ELR (cell line): ENCODE measurements at places on chromosomes 11 and 22.

DNA sequence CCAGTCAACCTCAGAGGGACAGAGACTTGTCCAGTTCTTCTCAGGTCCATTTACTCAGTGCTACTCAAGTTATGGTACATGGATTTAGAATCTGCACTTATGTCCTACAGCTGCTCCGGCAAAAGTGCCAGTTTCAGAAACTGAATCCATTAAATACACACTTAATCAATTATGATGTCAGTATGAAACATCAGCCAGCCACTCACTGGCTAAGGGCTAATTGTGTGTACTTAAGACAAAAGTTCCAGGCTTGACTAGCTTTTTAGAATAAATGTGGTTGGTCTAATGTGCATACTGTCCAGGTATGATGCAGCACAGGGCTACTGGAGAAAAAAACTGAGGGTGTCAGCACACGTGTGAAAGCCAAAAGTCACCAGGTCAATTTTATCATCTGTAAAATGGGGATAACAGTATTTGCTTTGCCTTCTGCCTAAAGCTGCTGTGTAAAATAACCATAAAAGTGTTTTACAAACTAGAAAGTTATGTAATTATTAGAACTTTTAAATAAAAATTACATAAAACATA, 55.4 kb upstream of the CYP2D6 start:
- no peak for DNase-seq

GRCh38 chr22:42372976-42373375, 59.2 kb downstream of the NFAM1 start:
- no peak for DNase-seq

- DNase-seq = no peak
These were observed 8.8 kb downstream of the RBM14 start for GRCh38 chr11:66625041-66625751.

DNA sequence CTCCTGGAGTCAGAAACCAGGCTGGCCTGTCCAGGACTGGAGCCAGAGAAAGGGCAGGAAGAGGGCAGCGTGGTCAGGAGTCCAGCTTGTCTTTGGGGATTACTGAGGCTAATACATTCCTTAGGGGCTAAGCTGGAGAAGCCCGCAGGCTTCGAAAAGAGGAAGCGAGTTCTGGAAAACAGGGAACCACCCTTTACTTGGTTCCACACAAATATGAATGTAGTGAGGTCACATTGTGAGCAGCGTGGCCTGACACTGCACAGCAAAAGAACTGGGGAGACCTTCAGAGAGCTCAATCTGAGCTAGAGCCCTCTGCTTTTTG, 132.3 kb downstream of the CEP164 start:
- DNase-seq = no peak

- no peak for DNase-seq
These were observed 718.8 kb upstream of the ARHGAP42 start for GRCh38 chr11:99968336-99968735.

- DNase-seq = peak; percentile 58
These were observed 2.1 kb downstream of the PAMR1 start for GRCh38 chr11:35523331-35523768.

DNA sequence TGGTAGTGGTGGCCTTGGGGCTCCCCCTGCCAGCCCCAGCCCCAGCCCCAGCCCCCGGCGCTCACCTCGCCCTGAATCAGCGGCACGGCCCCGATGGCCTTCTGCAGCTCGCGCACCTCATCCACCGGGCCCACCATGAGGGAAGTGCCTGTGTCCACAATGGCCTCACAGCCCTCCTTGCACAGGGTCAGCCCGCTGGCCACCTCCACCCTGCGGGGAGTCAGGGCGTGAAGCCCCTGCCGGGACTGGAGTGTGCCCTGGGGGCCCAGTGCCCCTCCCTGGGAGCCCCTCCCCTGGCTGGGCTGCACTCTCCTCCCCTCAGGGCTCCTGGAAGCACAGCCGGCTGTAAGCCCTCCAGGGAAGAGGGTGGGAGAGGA, 3.5 kb upstream of the IFITM10 start:
- DNase-seq = no peak

DNA sequence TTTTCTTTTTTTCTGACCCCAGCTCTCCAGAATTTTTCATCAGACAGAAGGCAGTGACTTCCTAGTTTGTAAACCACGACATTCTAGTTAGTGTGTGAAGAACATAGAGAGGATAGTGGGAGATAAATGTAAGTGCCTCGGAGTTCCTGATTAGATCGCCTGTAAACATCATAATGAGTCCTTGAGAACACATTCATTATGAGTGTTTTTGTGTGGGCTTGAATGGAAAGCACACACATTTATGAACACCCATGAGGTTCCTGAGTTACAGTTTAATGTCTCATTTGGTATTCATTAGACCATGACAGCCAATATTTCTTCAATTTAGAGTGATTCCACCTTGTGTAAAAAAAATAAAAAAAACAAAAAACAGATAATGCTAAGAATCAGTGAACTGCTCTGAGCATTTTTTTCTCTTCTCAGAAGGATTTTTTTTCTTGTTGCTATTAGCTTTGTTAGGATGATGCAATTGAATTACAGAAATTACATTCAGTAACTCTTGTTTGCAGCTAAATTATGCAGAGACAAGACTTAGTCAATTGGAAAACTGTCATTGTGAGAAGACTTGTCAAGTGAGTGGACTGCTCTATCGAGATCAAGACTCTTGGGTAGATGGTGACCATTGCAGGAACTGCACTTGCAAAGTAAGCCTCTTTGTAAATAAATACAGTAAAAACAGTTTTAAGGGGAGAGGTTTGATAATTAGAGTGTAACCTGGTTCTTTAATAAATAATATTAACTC, 257.6 kb downstream of the NELL1 start:
- DNase-seq = no peak

DNA sequence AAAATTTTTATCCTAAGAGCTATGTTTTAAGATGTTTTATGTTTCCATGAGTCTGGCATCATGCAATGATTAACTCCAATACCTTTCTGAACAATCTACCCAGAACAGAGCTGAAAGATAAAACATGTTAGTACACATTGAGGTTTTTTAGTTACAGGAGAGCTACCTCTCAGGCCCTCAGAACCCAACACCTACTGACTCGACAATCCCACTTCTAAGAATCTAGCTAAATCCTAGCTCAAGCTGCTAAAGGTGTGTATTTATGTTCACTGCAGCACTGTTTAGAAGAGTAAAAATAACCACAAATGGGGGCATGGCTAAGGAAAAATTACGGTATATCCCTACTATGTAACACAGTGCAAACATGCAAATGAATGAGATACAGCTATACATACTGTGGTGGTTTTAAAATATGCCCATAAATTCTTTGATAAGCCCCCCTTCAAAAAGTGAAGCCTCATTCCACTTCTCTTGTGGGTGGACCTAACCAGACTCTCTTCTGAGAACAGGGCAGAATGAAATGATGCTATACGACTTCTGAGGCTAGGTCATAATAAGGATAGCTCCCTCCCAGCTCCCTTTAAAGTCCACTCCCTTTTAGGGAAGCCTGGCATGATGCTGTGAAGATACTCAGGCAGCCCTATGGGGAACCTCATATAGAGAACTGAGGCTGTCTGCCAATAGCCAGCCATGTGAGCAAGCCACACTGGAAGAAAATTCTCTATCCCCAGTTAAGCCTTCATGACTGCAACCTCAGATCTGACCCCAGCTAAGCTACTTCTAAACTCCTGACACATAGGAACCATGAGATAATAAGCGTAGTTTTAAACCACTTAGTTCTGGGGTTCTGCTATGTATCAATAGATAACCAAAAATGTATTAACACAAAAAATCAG, 29.5 kb downstream of the TMEM123 start:
- no peak for DNase-seq

GRCh38 chr11:47907499-47907898, 59.3 kb upstream of the NUP160 start:
- peak; percentile 36 for DNase-seq

- DNase-seq = no peak
These were observed 11.3 kb downstream of the RRM1 start for GRCh38 chr11:4105916-4106315.

DNA sequence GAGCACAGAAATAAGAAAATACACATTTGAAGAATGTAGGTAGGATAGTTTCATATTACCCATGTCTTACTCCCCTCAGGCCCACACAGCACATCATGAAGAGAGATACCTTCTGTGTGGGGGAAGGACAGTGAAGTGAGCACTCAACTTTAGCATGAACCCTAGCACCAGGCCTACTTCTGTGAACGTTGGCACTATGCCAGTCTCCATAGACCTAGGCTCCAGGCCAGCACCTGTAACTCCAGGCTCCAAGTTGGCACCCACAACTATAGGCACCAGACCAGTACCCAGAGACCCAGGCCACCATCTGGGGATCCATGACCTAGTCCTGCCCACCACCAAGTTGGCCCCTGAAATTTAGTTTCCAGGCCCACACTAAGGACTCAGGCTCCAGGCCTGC, 410.9 kb downstream of the INSC start:
- DNase-seq = no peak

DNA sequence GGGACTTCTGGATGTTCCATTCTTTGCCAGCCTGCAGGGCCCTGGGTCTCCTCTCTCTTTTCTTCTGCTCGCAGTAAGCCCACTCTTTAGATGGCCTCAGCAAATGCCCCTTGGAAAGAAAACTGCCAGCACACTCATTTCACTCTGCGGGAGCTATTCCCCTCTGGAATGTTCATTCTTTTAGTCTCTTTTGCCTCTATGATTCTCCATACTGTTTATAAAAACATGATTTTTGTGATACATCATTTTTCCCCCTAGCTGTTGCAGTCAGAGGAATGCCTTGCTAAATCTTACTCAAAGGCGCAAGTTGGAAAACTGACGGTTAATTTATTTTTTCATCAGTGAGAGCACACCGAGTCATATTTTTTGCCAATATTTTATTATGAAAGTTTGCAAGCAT, 184.9 kb downstream of the SNX19 start:
- DNase-seq = no peak

DNA sequence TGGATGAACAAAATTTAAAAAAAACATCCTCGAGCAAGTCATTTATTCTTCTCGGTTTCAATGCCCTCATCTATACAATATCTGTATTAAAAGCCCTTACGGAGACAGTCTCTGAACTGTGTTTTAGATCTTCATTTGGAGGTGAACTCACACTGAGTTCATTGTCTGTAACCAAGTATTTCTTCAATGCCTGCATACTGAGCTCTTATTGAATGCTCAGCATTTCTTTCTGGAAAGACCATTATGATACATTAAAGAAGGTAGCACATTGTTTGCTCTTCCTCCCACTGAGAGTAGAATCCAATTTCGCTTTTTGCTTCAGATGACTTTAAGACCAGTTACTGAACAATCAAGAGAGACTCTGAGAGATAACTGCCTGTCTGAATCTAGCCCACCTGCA, 1.7 kb upstream of the ANO3 start:
- no peak for DNase-seq

DNA sequence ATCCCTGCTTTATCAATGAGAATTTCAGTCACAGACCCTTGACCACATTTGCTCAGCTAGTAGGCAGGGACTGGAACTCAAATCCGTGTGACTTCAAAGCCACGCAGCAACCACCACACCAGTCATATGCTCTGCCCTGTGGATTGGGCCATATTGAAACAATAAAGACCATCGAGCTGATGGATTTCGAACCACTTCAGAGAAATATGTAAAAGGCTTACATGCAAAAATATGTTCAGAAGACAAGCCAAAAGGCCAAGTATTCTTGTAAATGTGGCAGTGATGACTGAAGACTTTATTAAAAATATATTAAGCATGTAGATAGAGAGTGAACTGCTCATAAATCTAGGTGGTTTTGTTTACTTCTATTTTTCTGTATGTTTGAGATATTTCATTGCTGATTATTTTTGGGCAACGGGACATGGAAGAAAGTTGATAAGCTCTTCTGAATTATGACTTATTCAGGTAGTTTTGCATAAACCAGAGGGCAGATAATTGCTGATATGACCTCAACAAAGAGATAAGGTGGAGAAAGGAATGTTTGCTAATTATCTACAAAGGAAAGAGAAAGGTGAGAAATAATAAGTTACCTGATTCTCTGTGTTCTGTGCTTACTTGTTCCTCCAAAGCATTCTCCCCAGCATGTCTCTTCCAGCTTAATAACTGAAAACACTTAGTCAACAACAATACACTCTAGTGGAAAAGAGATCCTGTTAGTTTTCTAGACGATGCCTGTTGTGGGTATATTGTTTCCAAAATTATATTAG, 99.4 kb downstream of the PDHX start:
- DNase-seq = no peak

DNA sequence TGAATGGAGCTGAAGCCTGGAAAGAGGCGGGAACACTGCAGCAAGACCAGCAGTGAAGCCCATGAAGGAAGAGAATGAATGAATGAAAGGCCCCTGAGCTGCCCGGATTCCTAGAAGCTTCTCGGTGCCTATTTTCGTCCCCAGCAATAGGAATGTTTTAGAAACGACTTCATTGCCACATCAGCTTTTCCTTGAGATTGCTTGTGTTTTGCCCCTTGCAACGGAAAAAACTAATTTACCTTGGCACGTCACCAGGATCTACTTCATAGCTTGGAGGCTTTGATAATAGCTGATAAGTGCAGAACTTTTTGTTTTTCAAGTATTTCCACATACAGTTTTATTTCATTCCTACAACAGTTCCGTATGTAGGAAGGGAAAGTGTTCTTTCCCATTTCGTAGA, 248.9 kb upstream of the NARS2 start:
- DNase-seq = no peak

- DNase-seq = peak; percentile 88
These were observed 22.8 kb upstream of the GUCY1A2 start for GRCh38 chr11:107041088-107041444.

DNA sequence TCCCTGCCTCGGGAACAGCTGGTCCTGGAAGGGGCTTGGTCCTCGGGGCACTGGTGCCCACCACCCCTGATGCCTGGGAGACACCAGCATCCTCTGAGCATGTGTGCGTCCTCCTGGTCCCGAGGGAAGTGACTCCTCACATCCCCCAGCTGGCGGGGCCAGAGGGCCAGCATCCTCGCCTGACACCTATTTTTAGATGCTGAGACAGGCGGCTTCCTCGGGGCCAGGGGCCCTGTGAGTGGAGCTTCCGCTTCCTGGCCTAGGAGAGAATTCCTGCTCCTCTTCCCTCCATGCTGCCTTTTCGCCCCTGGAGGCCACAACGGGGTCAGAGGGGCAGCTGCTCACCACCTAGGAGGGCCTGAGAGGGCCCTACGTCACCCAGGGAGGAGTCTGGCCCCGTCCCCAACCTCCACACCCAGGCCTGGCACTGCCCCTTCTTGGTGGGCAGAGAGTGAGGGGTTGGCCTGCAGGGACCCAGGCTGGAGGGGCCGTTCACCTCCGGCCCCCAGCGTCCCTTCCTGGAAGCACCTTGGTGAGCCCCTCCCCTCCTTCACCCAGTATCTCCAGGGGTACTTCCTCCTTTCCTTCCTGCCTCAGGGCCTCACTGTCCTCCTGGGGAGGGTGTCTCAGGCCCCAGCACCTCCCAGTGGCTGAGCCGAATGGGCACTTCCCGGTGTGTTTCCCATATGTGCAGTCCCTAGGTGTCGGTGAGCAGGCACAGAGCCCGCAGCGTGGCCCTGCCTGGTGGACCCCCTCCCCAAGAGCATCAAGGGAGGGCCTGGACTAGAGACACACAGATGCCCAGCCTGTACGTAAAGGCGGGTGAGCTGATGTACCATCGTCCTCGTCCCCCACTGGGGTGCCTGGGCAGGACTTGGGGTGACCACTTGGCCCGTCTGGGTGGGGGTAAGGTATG, 6.1 kb downstream of the CD81 start:
- DNase-seq = peak; percentile 54

- DNase-seq = peak; percentile 33
These were observed 4.9 kb upstream of the MAFF start for GRCh38 chr22:38196791-38197419.

- peak; percentile 17 for DNase-seq
These were observed 585.4 kb downstream of the SOX6 start for GRCh38 chr11:15770798-15771414.
